ENCODE measurements at places on chromosomes 5 and 9. TPM values are rescaled to one million over a fixed set of nuclear protein-coding genes. Genes with fewer than 3 reads are reported as not detected.

Gene GGTA1
- total RNA-seq: not detected

Gene TIFAB
- total RNA-seq: not detected

Gene LCN9
- not detected for total RNA-seq

DNA sequence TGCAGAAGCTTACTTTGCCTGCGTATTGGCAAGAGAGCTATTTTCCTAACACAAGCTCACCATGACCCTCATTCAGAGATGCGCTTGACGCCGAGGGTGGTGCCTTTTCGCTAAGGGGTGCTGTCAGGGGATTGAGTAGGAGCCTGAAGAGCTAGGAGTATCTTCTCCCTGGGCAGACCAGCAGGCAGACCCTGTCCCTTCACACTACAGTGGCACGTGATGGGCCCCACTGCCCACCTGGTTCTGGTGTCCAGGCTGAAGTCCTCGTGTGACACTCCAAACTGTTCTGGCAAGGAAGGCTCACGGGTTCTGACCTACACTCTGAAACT, 198.3 kb downstream of the AUH start:
- no peak for DNase-seq
- H3K36me3 ChIP-seq: no peaks in the 10 kb centered on the region
- no peak overlapping the region for H3K4me3 ChIP-seq
- H3K4me1 ChIP-seq: peaks cover 7% of the 10 kb centered on the region
